Adrenal gland (tissue), 19 donors: ENCODE measurements at places on chromosomes 13 and 19. TPM values are rescaled to one million over a fixed set of nuclear protein-coding genes. Genes with fewer than 3 reads are reported as not detected.

Gene SOX1
- total RNA-seq, result not detected

Gene CEACAM21
- 1.6 TPM for total RNA-seq

Gene ZNF45
- 14.7 TPM for total RNA-seq

Gene ZNF230
- total RNA-seq, result 2.1 TPM

Gene MED29
- total RNA-seq, result 221 TPM
